ENCODE measurements at places on chromosomes 3 and 15.
A peak's percentile ranks its signal among the peaks of the same experiment; 100 is the strongest.

GRCh38 chr3:110969229-110970211 is 102.1 kb upstream of the NECTIN3 start:
- DNase-seq = no peak

DNA sequence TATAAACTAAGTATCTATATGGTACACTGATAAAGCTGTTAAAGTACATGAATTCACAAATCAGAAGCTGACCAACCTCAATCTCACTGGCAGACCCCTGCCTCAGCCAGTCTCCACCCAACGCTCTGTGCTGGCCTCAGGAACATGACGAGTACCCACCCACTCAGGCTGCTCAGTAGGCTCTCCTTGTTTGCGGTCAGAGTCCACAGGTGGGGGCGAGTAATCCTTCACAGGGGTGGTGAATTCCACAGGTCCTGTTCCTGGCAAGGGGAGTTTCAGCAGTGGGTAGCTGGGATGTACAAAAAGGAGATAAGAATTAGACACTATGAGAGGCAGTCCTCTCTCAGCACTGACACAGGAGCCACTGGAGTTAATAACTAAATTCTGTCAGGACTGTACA is 40.9 kb downstream of the SCAP start:
- DNase-seq = no peak

- no peak for DNase-seq
Observed at GRCh38 chr15:96307856-96308394, 22.6 kb upstream of the NR2F2 start.

- no peak for DNase-seq
Observed at GRCh38 chr15:99706557-99707303, 26.5 kb downstream of the LYSMD4 start.

DNA sequence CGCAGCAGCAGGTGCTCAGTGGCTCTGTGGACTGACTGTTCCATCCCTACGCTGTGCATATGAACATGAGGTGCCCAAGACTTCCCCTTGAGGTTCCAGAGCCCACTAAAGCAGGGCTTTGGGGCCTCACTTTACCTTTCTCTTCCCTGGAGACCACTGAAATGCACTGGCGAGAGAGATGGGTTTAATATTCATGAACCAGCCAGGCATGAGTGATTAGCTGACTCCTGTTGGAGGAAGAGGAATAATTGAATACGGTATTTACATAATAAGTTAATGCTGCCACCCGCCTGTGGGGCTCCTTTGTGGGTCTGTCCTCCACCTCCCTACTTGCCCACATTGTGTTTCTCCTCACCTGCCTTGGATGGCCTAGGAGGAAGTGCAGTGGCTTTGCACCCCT is 263.4 kb downstream of the TLE3 start:
- DNase-seq = no peak

GRCh38 chr3:174285242-174285864 is 573.8 kb upstream of the NAALADL2 start:
- no peak for DNase-seq

- peak; percentile 75 for DNase-seq
Observed at GRCh38 chr3:186152889-186153292, 44.0 kb upstream of the ETV5 start.

GRCh38 chr15:82849556-82850512 is 40.4 kb downstream of the WHAMM start:
- DNase-seq = peak; percentile 99

Data from hematopoietic multipotent progenitor cell treated with erythropoietin and hydrocortisone succinate and interleukin-3 and kit ligand, for 4 days (in vitro differentiated cells).